ENCODE measurements at places on chromosomes 1 and 21. TPM values are rescaled to one million over a fixed set of nuclear protein-coding genes. Genes with fewer than 3 reads are reported as not detected.

The TAGLN2 gene
- 172 TPM for total RNA-seq

The ASPM gene
- 3.9 TPM for total RNA-seq

The S100A1 gene
- not detected for total RNA-seq

The WNT4 gene
- total RNA-seq, result 0.36 TPM

The PTP4A2 gene
- 372 TPM for total RNA-seq
